ENCODE measurements at places on chromosomes 4 and X.
A peak's percentile ranks its signal among the peaks of the same experiment; 100 is the strongest.

GRCh38 chr4:145884775-145885174, 53.8 kb downstream of the ZNF827 start:
- DNase-seq = no peak

GRCh38 chr4:187184508-187184907, 460.9 kb upstream of the FAT1 start:
- no peak for DNase-seq

DNA sequence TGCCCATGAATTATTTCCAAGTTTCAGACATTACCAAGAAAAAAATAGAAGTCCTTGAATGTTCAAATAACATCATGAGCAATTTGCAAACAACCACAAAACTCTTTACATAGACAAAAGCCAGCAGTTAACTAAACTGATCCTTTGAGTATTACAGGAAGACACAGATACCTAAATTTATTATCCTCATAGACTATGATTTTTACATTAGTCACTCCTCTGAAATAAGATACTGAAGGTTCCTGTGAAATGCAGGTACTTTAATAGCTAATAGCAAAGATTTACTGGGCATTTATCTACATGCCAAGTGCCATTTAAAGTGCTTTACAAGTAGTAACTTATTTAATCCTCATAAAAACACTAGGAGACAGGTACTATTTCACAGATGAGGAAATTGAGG, 37.7 kb downstream of the GPR82 start:
- DNase-seq = no peak

GRCh38 chr4:148057516-148057915, 325.6 kb downstream of the ARHGAP10 start:
- peak; percentile 3 for DNase-seq

DNA sequence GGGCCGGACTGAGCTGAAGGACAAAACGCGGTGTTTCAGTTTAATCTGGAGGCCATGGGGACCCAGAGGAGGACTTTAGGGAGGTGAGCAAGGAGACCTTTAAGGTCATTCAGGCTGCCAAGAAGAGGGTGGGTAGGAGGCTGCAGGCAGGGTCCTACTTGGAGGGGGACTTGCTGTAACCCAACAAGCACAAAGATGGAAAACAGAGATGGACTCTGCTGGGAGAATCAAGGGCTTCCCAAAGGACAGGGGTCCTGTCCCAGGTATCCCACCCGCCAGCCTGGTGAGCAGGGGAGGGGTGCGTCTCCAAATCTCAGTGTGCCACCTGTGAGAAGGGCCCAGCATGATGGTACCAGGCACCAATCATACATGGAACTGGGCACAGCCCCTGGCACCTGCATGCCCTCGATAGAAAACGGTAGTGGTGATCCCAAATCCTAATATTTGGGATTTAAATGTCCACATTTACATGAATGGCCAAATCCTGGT, 3.9 kb upstream of the HAUS3 start:
- DNase-seq = no peak

DNA sequence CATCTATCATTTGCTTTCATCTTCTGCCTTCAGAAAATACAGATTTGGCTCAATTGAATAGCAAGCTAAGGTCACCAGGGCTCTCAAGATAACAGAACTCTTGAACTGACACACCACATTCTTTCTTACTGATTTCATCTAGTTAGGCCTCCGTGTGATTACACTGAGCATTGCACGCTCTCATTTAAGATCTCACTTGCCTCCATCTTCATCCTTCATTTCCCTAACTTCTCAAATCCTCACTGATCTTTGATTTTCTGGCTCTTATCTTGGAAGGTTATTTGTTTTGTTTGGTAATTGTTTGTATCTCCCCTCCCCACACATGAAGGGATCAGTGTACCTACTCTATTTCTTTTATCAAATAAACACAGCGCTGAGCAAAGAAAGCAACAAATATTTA, 47.7 kb downstream of the MANBA start:
- no peak for DNase-seq

- no peak for DNase-seq
Measured at GRCh38 chr4:140028676-140029517, 125.1 kb downstream of the MAML3 start.

GRCh38 chr4:140309124-140309870, 64.1 kb upstream of the SCOC start:
- no peak for DNase-seq

DNA sequence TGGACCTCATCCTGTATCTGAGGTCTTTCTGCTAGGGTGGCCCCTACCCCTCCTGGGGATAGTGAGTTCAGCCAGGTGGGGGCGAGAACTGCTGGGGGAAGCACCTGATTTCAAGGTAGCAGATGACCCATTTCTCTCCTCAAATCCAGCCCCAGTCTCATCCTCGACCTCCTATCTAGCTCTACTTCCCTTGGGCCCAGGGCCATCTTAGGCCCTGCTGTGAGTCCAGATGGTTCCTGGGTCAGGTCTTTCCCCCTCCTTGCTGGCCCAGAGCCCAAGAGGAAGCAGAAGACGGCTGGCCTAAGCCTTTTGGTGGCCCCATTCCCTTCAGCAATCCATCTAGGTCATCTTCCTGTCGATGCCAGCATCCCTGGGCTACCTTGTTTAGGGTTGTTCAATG, 3.3 kb downstream of the CDK16 start:
- DNase-seq = no peak

DNA sequence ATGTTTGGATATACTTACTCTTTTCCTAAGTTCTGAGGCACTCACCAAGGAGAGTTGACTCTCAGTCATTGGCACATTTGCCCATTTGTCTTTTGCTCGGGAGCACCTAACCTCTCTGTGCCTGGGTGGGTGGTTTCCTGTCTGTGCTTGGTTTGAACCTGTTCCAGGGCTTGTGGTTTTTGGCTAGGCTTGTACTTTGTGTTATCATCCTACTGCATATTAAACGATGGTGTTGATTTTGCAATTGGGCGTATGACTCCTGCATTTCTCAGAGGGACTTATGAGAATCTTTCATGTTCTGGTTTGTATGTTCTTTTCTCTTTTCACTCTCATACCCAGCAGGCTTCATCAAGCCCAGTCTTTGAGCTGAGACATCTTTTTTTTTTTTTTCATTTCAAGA, 161.7 kb downstream of the BTC start:
- DNase-seq = no peak

DNA sequence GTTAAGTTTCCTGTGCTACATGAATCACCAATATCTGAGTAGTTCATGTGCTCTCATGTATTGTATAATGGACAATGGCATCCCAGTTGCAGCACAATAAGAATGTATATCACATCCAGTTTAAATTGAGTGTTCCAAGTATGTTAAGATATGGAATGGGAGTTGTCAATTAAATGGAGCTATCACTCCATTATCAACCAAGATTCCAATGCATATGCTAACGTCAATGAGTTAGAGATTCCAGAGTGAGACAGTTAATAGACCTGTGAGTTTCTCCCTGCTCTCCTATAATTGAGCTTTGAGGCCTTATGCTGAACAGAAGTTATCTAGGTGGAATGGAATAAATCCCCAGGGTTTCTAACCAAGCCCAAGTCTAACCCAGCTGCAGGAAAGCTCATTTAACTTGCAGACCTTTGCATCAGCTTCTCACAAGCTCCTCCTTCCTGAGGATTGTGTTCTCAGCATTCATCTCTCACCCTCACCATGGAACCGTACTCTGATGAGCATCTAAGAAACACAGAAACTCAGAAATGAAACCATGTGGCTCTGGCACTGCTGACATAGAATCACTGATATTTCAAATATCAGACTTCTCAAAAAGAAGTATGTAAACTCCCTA, 84.8 kb downstream of the TIGD2 start:
- no peak for DNase-seq
